ENCODE measurements at places on chromosomes 6 and 20.

DNA sequence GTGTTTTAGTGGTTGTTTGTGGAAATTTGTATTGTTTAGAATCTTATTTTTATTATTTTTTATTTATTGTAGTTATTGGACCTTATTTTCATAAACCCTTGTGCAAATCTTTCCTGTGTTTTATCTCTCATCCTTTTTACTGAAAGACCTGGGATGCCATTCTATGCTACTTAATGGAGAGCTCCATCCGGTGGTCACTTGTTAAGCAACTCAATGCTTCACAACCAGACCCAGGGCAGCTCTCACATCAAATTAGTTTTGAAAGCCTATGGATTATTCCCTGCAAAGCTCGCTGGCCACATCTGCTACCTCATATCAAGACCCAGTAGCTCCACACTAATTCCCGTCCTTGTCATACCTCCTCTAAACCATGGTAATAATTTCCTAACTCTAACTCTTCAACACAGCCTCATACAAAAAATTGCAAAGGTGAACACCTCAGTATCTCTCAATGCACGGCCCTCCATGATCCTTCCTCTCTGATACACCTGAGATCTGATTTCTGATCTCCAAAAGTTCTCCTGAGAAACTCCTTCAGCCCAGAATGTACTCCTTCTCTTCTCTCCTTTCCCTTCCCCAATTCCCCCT lies 296.6 kb upstream of the MANEA start:
- DNase-seq = no peak

- no peak for DNase-seq
Measured at GRCh38 chr20:5776077-5776476, 25.9 kb downstream of the SHLD1 start.

DNA sequence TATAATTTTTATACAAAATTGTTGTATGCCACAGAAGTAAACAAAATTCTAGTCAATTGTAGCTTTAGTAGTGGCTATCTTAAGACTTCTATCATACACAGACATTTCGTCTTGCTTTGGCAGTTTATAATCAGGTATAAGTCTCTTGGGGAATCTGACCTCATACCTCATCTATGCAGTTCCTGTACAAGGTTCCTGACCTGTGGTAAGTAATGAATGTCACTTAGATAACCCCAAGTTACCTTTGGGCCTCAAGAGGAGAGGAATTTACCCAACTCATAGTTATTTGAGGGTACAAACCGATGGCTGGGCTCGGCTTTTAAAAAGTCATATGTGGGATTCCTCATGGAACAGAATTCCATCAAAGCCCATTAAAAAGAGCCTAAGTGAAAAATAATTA lies 58.8 kb upstream of the UNC93A start:
- no peak for DNase-seq

- DNase-seq = no peak
Measured at GRCh38 chr20:23024701-23025100, 10.4 kb upstream of the SSTR4 start.

DNA sequence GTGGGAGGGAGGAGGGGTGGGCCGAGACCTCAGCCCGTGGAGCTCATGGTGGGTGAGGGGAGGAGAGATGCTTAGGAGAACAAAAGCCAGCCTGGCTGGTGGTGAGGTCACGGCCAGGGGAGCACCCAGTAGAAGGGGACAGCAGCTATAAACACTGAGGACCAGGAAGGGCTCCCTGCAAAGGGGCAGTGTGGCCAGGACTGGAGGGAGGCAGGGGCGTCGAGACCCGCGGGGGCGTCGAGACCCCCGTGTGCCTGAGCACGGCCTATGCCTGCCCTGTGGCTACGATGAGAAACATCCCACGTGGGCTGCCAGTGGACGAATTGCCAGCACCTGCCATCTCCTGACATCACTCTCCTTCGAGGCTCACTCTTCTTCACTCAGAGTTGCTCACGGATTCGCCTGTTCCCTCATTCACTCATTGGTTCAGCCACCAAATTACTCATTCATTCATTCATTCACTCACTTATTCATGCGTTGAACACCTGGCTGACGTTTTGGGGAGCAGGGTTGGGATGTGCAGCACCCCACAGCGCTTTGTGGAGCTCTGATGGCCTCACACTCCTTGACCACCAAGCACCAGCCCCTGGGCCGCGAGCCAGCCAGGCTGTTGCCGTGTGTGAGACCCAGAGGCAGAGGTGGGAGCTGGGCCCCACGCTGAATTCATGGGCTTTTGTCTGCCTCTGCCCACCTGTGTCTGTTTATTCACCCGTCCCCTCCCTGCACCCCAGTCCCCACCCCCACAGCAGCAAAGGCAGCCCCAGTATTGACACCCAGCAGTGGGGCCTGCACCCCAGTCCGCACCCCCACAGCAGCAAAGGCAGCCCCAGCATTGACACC lies 61.2 kb upstream of the BHLHE23 start:
- DNase-seq = no peak

- DNase-seq = no peak
Measured at GRCh38 chr6:112338166-112338709, 8.9 kb upstream of the RFPL4B start.

GRCh38 chr20:59004763-59005522 lies 2.1 kb downstream of the CTSZ start:
- no peak for DNase-seq

GRCh38 chr20:30485331-30486102 lies 771.9 kb upstream of the DEFB115 start:
- DNase-seq = no peak

DNA sequence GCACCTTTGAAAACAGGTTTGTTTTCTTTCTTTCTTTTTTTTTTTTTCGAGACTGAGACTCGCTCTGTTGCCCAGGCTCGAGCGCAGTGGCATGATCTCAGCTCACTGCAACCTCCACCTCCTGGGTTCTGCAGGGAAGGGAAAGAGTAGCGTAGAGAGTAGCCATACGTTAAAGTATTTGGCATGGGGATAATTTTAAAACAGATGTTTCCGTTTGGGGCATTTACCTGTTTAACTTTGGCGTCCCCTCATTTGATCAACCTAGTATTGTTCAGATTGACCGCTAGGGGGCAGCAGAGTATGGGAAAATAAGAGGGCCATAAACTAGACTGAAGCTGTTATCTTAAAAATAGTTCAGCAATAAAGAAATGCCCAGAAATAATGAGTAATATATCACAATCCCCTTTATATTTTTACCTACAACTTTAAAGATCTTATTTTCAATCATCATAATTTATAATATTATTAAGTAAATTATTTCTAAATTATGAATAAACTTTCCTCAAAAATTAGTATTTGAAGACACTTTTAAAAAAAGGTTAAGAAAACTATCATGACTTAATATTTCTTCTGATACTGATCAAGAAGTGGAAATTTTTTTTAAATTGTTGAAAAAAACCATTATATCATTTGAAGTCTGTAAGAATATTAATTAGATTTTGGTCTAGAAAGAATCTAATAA lies 7.6 kb upstream of the TAAR9 start:
- peak; percentile 72 for DNase-seq

DNA sequence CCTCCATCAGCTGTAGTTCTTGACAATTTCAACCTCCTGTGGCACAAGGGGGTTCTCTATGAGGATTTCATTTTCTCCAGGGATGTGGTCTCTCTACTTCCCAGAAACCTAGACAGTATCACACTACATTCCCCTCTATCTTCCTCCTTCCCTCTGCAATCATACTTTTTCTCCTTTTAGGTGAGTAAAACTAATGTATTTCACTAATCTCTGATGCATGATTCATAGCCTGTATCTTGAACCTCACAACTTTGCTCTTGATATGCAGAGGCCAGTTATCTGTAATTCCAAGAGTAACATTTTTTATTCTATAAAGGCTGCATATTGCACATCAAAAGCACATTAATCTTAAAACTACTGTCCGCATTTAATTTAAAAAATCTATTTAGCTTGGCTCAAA lies 449.6 kb downstream of the RFPL4B start:
- DNase-seq = no peak

- no peak for DNase-seq
Measured at GRCh38 chr6:101806241-101806640, 412.7 kb downstream of the GRIK2 start.

- no peak for DNase-seq
Measured at GRCh38 chr6:93735099-93735498, 315.7 kb upstream of the EPHA7 start.

DNA sequence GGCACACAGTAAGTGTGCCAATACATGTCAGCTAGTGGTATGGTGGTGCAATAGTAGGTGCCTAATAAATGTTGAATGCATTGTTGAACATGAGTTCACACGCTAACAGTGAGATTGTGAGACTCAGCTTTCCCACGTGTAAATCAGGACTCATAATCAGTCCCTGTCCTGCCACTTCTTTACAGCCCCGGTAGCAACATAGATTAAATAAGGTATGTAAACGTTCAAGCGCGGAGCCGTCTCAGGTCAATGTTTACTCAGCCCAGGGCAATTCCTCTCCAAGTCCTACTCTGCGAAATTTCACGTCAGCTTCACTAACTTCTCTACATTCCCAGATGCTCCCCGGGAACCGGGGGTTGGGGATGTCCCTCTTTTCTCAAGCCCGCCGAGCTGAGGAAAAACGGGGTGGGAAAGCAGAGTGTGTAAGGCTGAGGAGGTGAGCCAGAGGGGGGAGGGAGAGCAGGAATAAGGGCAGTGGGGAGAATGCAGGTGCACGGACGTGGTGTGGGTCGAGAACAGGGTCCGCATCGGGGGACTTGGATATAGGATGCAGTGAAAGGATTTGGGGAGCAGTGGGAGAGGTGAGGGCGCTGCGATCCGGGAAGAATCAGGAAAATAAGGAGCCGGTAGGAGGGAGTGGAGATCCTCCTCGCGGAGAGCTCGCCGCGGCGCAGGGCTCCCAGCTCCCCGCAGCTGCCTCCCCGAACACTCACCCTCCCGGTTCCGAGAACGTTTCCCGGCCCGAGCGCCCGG lies 544 bp upstream of the TP53INP2 start:
- no peak for DNase-seq

DNA sequence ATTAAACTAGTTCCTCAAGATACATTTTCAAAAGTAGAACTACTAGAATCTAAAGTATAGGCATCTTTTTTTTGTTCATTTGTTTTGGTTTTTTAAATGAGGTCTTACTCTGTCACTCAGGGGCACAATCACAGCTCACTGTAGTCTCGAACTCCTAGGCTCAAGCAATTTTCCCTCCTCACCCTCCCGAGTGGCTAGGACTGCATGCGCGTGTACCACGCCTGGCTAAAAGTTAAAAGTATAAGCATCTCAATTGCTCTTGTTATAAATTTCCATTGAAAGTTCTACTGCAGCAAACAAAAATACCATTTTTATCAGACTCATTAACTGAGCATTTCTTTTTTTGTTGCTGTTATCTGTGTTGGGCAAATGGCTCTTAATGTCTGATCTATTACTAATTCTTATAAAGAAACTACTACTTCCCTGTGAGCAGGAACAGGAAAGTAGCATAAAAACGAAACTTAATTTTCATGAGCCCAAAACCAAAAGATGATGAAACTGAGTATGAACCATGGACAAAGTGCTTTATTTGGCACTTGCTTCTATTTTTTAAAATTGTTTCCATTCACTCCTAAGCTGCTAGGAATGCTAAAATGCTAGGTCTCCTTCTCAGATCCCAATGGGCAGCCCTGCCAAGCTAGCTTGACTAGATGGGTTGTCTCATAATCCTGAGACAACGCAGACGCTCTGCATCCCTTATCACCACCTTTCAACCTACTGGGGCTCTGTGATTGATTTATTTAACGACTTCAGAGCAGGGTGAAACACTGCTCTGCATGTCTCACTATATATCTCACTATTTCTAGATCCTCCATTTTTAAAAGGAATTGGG lies 36.9 kb downstream of the TRPC4AP start:
- no peak for DNase-seq

DNA sequence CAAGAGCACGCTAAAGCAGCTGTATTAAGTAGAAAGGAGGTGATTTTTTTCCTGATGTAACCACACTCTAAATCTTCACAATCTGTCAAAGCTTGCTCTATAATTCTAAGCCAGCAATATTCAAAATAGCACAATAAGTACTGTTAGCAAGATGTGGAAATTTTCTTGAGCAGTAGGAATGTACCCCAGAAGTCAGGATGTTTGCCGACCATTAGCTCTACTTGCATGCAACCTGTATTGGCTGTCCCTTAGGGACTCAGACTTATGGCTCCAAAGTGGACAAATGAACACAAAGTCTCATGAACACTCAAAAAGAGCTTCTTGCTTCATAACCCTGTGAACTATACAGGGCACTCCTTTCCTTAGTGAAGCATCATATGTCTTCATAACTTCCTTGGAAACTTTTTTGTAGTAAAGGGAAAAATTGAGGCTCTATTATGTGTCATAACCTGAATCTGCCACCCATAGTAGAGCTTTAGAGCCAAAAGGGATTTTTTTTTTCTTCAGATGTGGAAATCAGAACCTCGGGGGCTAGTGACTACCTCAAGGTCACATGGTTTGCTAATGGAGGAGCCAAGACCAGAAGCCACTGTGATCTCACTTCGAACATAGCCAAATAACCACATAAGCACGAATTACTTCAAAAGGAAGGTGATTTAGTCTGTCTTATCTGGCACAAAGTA lies 54.5 kb downstream of the ADGRG6 start:
- DNase-seq = no peak

DNA sequence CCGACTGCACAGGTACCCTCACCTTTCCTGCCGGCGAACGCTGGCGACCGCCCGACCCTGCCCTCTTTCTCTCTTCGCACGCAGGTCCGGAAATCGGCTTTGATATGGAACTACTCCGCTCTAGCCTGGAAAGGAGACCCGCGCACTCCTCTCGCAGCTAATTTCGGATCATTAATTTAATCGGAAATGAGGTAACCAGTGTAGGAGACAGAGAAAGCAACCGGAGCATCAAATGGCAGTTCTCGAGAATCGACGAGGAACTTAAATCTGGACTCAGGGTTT lies 949 bp upstream of the ATXN1 start:
- DNase-seq = no peak

- no peak for DNase-seq
Measured at GRCh38 chr6:82248273-82248735, 760 bp upstream of the IBTK start.

GRCh38 chr20:33812152-33812849 lies 1.2 kb downstream of the CHMP4B start:
- DNase-seq = peak; percentile 5

GRCh38 chr20:22182148-22182547 lies 402.2 kb downstream of the FOXA2 start:
- no peak for DNase-seq

DNA sequence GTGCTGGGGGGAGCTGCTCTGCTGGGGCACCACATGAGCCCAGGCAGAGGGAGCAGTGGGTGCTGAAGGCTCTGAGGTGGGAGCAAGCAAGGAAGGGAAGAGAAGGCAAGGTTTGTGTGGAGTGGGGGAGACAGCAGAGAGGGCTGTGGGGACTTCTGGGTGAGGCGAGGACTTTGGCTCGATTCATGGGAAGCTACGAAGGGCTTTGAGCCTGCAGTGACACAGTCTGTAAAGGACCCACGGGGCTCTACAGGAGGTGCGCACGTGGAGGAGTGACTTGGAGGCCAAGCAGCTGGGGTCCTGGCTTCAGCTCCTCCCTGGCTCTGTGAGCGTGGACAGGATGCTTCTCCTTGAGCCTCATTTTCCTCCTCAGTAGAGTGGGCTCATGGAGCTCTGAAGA lies 29.1 kb upstream of the CSNK2A1 start:
- DNase-seq = no peak

GRCh38 chr6:134322216-134322615 lies 4.3 kb upstream of the SGK1 start:
- no peak for DNase-seq

GRCh38 chr6:167420177-167420576 lies 95.3 kb downstream of the TTLL2 start:
- no peak for DNase-seq
